Ureter (tissue), 1 donor: ENCODE measurements at places on chromosomes 5 and 9. TPM values are rescaled to one million over a fixed set of nuclear protein-coding genes. Genes with fewer than 3 reads are reported as not detected.

Gene HTR1A
- total RNA-seq, result 1.8 TPM

Gene DIMT1
- total RNA-seq, result 30.3 TPM

Gene BSPRY
- total RNA-seq, result 10.2 TPM

Gene PDE6A
- total RNA-seq, result not detected

Gene GRM6
- not detected for total RNA-seq

Gene TSSK1B
- 2.1 TPM for total RNA-seq

Gene SLC6A3
- 0.57 TPM for total RNA-seq

GRCh38 chr5:135704616-135705015, 125.8 kb upstream of the CXCL14 start:
- no peak for DNase-seq

GRCh38 chr5:60354311-60354710, 345.7 kb downstream of the DEPDC1B start:
- no peak for DNase-seq

GRCh38 chr5:38598994-38599617, 42.7 kb upstream of the LIFR start:
- DNase-seq, result no peak

GRCh38 chr5:120535900-120536299, 71.8 kb downstream of the PRR16 start:
- DNase-seq, result no peak

GRCh38 chr9:131358556-131358955, 35.3 kb upstream of the PRRC2B start:
- DNase-seq, result no peak

- no peak for DNase-seq
These were observed 57.3 kb upstream of the RICTOR start for GRCh38 chr5:39131210-39132127.

- DNase-seq, result no peak
These were observed 6.0 kb upstream of the PRRT1B start for GRCh38 chr9:131539223-131539923.

DNA sequence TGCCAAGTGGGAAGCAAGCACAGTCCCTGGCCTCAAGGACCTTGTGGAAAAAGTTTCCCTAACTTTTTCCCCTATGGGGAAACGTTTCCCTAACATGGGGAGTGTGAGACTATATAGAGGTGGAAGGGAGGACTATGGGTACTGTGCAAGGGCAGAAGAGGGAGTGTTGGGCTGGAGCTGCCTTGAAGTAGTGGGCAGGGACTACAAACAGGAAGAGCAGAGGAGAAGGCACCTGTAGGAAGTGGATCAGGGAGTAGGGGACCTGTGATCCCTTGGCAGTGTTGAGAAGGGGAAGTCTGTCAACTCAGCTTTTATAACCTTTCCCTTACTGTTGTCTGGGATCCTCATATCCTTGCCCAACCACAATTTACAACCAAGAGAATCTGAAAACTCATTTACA, 1.4 kb downstream of the CMYA5 start:
- no peak for DNase-seq

- no peak for DNase-seq
These were observed 1029.9 kb upstream of the WWC1 start for GRCh38 chr5:167261309-167262100.

DNA sequence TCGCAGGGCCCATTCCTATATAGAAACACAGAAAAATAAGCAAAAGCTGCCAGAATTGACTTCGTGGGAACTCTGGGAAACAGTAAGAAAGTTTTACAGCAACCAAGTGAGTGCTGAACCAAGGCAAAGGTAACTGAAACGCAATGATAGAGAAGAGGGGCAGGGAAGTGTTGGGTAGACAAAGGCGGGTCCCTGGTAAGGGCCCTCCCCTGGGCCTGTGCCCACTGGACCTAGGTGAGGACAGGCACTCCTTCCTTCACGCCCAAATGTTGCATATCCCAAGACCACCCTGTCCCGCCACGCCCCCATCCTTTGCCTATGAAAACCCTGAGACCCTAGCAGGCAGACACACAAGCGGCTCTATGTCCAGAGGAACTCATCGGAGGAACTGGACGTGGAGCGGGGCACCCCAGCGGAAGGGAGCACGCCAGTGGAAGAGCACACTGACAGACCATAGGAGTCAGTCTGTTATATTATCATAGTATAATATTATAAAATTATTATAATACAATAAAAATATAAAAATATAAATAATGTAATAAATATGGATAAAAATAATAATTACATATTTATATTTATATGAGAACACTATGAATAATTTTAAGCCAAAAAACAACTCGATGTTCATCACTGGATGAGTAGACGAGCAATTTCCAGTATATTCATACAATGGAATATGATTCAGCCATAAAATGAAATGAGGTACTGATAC, 27.9 kb downstream of the CDKN2A start:
- no peak for DNase-seq

GRCh38 chr9:74334271-74334670, 162.9 kb upstream of the RORB start:
- no peak for DNase-seq

GRCh38 chr9:95494022-95494415, 22.8 kb downstream of the PTCH1 start:
- no peak for DNase-seq

GRCh38 chr5:123068368-123068938, 20.6 kb upstream of the PRDM6 start:
- DNase-seq, result no peak

DNA sequence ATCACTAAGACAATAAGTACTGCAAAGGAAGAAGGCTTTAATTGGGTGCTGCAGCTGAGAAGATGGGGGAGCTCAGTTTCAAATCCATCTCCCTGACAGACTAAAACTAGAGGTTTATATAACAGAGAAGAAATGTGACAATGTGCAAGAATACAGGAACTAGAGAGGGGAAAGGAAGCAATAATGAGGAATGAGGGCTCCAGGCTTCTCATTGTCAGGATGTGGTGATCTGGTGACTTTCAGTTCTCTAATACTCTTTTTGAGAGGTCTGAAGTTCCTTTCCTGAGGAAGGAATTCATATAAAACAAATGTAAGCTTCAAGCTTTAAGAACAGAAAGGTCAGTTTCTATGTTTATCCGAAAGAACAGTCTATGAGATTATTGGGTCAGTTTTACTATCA, 42.5 kb upstream of the SPATA31E1 start:
- no peak for DNase-seq

DNA sequence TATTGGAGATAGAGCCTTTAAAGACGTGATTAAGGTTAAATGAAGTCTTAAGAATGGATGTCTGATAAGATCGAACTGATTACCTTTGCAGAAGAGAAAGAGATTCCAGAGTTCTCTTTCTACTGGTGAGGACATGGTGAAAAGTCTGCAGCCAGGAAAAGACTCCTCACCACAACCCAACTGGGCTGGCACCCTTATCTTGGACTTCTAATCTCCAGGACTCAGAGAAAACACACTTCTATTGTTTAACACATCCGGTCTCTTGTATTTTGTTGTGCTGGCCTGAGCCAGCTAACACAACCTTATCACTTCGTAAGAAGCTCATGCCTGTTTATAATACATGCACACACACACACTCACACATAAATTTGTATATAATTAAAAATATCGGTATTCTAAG, 489.1 kb downstream of the PRDM9 start:
- DNase-seq, result no peak

GRCh38 chr5:127400946-127401670, 110.5 kb downstream of the MEGF10 start:
- DNase-seq, result no peak

GRCh38 chr9:125908136-125908535, 161.0 kb downstream of the PBX3 start:
- DNase-seq, result no peak

- no peak for DNase-seq
These were observed 144.2 kb upstream of the SMARCA2 start for GRCh38 chr9:1870915-1871314.

DNA sequence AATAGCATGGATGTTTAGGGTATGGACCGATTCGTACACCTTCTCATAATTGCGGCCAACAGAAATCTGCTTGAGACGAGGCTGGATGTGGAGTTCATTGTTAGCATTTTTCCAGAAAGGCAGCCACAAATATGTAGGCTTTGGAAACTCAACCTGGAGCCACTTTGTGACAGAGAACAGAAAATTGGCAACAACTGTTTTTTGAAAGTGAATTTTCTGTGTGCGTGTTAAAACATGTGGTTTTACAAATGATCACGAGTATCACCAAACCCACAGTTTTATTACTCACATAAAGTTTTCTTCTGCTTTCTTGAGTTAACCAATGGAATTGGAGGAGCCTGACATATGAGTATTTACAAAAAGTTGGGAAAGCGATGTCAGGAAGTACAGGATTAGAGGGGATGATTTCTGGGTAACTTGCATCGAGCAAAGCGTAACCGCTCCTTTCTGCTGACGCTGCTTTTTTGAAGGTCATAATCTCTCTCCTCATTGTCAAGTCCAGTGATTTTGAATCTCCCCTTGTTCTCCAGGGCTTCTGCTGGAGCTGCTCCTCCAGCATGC, 138.5 kb upstream of the TAF11L2 start:
- no peak for DNase-seq

GRCh38 chr5:174834081-174834480, 109.7 kb downstream of the MSX2 start:
- no peak for DNase-seq

DNA sequence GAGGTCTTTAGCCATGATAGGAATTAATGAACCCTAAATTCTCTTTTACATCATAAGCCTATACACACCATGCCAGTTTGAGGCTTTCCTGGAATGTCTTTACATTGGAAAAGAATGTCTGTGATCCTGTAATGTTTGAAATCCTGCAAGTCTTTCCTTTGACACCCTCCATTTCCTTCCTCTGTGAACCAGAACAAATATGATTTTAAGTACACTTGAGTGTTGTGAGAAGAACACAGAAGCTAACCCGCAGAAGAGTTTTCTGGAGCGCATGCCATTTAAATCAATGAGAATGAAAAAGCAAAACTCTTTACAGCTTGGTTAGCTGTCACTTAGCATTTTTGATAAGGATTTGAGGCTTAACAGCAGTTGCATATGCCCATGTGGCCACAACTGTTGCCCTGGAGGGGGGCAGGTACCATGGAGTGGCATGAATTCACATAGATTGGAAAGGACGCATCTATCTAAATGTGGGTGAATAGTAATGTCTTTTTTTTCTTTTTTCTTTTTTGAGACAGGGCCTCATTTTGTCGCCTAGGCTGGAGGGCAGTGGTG, 372.6 kb downstream of the KDM4C start:
- no peak for DNase-seq
